ENCODE measurements at places on chromosomes 5 and 9.

GRCh38 chr5:13211064-13211463 lies 733.4 kb downstream of the DNAH5 start:
- no peak for DNase-seq

DNA sequence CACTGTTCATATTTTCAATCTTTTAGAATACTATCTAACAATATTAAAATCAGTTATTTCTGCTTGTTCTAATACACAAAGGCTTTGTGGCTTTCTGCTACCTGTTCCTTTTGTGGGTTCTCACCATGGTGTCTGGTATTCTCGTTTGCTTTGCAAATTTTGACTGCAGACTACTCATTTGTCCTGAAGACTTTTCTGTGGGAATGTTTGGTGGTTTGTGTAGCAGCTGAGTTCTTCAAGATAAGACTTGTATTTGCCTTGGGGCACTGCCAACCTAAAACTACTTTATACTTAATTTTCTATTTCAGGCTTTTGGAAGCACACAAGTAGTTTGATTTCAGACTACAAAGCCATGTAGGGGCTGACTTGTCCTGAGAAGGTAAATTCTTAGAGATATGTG lies 11.1 kb downstream of the IL33 start:
- no peak for DNase-seq

DNA sequence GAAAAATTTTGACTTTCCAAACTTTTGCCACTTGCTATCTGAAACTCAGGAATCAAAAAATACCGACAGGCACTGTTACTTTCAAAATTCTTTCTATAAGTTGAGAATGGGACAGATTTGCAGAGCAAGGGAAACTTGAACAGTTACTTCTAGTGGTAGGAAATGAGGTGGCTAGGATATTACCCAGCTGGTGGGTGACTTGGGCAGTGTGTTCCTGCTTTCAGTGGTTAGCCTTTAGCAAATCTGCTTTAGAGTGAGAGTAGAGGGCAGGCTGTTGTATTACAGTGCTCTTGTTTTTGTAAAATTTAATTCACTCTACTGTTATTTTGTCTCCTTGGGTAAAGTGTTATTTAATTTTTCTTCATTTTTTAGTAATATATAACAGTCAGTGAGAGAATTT lies 40.2 kb upstream of the ROPN1L start:
- no peak for DNase-seq

- no peak for DNase-seq
Observed at GRCh38 chr5:138872841-138873465, 2.2 kb downstream of the LRRTM2 start.

- DNase-seq = no peak
Observed at GRCh38 chr9:83167126-83167525, 104.2 kb upstream of the RASEF start.

DNA sequence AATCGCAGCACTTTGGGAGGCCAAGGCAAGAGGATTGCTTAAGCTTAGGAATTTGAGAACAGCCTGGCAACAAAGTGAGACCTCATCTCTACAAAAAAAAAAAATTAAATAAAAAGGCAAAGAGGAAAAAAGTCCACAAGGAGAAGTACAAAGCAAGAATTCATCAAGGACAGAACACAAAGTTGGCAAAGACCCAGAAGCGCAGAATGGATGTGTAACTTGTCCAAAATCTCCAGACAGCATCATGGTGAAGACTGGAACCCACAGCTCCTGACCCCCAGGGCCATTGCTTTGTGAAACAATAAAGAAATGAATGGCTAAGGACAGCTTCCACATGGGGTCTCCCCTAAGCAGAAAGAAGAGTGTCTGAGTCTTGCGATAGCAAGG lies 7.8 kb downstream of the HSD17B3 start:
- no peak for DNase-seq

GRCh38 chr9:124001866-124002525 lies 9.6 kb upstream of the LHX2 start:
- DNase-seq = no peak
